Vagina (tissue), 2 donors: ENCODE measurements at places on chromosomes 4 and X.

GRCh38 chr4:54764476-54764875, 106.7 kb downstream of the KIT start:
- DNase-seq = no peak

DNA sequence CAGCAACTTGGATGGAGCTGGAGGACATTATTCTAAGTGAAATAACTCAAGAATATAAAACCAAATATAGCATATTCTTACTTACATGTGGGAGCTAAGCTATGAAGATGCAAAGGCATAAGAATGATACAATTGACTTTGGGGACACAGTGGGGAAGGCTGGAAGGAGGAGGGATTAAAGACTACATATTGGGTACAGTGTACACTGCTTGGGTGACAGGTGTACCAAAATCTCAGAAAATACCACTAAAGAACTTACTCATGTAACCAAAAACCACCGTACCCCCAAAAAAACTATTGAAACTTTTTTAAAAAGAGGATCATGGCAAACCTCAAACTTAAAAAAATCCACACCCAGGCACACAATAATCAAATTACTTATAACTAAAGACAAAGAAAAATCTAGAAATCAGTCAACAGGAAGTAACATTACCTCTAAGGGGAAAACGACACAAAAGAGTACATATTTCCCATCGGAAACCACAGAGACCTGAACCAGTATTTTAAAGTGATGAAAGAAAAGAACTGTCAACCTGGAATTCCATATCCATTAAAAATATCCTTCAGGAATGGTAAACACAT, 241.8 kb downstream of the PRDM5 start:
- no peak for DNase-seq

- DNase-seq = no peak
Observed at GRCh38 chr4:107183155-107183774, 147.2 kb upstream of the DKK2 start.

GRCh38 chr4:44522761-44523445, 74.3 kb upstream of the KCTD8 start:
- DNase-seq = no peak

DNA sequence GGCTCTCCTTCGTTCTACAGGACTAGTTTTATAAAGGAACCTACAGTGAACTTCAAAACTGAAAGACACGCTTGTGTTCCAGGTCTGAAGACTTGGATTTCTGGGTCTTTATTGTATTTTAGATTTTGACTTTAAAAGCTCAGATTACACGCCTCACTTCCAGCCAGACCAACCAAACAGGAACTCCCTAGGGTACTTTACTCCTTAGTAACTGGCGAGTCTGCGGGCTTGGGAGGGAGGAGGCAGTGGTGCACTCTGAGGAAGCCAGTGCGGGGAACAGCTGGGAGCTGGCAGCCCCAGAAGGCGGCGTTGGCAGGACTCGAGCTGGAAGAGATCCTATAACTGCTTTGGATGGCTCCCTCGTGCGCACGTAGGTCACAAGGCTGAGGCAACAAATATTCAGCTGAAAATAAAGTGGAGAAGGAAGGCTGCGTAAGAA, 391 bp upstream of the PHKA1 start:
- no peak for DNase-seq

- no peak for DNase-seq
Observed at GRCh38 chr4:79673377-79673776, 265.3 kb upstream of the GK2 start.
